ENCODE measurements at places on chromosomes 4 and X. TPM values are rescaled to one million over a fixed set of nuclear protein-coding genes. Genes with fewer than 3 reads are reported as not detected.

GRCh38 chrX:50202539-50202938, 1.7 kb upstream of the AKAP4 start:
- no peak for DNase-seq

DNA sequence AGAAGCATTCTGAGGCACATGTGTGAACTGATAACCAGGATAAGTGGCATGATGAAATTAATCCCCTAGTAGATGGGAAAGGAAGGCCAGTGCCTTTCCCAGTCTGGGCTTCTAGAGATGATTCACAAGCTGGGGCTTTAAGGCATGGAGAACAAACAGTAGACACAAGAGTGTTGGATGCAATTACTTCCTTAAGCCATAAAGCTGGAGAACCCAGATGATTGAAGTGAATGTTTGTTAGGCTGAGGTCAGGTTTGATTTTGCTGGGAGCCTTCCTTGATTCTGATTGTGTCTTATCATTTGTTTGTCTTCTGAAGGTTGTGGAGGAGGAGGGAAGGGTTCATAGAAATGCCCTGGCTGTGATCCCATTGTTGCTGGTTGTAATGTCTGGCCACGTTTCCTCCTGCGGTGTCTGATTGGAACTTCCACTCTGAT, 125.2 kb downstream of the NHS start:
- peak; percentile 88 for DNase-seq

DNA sequence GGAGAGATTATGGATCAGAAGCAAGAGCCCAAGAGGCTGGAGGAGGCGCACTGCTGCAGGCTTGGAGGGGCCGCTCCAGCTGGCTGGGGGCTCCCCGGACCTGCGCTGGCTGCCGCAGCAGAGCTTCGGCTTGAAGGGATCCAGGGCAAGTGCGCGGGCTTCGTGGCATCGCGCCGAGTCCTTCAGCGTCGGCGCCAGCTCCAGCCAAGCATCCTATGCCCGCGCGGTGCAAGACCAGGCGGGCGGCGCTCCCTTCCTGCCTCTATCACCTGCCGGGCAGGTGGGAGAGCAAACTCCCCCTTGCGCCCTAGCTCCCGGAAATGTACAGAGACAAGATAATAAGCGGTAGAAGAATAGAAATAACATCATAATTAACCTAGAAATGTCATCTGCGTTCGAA, 10.5 kb upstream of the UCP1 start:
- DNase-seq = no peak

- DNase-seq = no peak
These were observed 518.3 kb upstream of the ARX start for GRCh38 chrX:25534091-25534490.

The ADH1C gene
- total RNA-seq = 0.83 TPM

DNA sequence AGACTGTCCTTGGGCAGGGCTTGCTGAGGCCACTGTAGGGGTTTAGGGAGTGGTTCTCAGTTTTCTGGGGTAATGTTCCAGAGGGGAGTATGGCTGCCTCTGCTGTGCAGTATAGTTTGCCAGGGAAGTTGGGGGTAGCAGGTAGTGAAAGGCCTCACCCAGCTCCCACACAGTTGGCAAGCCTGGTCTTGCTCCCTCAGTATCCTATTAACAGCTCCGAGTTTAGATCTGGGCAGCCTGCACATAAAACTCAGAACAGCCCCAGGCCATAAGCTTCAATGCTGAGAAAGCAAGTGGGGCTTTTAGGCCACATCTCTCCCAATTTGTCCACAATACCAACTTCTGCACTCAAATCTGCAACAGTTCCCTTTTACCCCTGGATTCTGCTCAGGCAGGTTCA, 205.2 kb downstream of the GALNTL6 start:
- DNase-seq = no peak

DNA sequence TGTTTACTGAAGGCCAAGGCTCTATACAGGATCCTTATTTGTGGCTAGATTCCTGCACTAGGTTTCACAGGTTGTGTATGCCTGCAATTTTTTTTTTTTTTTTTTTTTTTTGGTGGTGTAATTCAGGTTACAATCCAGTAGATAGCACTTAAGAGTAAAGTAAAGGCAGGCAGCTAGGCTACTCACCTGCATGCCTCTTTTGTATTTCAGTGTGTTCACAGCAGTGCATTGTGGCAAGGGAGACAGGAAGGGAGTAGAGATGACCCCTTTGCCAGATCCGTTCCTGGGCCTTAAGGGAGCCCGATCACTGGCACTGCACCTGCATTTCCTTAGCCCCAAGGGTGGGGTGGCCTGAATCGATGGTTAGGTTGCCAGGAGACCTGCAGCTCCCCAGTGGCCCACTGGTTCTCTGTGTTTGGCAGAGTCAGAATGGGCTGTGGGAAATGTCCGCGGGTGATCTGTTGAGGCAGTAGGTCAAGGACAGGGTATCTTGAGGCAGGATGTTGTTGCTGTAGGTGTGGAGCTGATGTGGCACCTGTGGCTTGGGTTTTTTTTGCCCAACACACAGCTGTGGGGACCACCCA, 374.9 kb upstream of the AADAT start:
- DNase-seq = no peak

The VBP1 gene
- total RNA-seq = 43.9 TPM

Measured in fibroblast of lung (primary cell).